ENCODE measurements at places on chromosomes 11 and 22. TPM values are rescaled to one million over a fixed set of nuclear protein-coding genes. Genes with fewer than 3 reads are reported as not detected.

DNA sequence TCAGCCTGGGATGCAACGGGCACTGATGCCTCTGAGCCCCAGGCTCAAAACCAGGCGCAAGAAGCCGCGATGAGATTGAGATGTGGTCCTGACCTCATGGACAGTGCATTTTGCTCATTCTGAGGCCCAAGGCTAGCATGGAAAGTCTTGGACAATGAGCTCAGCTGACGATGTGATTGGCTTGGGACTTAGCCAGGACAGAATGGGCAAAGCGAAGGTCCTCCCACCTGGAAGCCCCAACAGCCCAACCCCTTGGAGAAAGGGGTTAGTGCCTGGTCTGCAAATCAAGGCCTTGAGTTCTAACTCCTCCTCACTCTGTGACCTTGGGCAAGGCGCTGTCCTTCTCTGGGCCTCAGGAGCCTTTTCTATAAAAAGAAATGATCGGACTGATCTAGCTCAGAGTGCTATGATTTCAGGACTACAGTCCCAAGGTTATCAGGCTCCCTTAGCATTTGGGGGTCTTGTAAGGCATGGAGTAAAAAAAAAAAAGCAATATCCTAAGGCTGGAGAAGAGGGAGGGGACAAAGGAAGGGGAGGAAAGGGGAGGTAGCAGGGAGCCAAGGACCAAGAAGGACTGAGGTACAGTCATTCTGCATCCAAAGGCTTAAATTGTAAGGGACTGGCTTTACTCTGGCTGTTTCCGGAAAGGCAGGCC, 2.7 kb downstream of the SLC43A3 start:
- DNase-seq: peak; percentile 27
- peaks cover 33% of the 10 kb centered on the region for H3K36me3 ChIP-seq
- peak overlapping the region; percentile 11 for H3K4me3 ChIP-seq
- peaks cover 43% of the 10 kb centered on the region for H3K4me1 ChIP-seq
- H3K27ac ChIP-seq: peak overlapping the region; percentile 99
- H3K27me3 ChIP-seq: no peaks in the 10 kb centered on the region

DNA sequence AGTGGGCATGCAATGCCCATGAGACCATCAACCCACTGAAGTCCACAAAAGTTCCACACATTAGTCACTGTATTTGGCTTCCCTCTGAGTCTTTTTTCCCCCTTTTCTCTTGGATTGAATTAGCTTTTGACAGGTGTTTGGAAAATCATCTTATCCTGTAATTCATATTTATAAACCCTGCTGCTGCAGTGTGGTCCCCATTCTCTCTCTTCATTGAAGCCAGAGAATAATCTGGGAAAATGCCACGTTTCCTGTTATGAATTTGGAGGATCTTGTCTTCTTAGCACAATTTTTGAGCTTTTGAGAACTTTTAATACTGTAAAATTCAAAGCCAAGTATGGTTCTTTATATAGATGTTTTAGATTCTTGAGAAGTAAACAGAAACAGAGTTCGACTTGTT, 84.8 kb downstream of the UVRAG start:
- no peaks in the 10 kb centered on the region for H3K36me3 ChIP-seq
- H3K27ac ChIP-seq: no peak overlapping the region
- H3K4me3 ChIP-seq: no peak overlapping the region
- H3K4me1 ChIP-seq: peaks cover 2% of the 10 kb centered on the region

- no peak overlapping the region for H3K4me3 ChIP-seq
- no peaks in the 10 kb centered on the region for H3K27me3 ChIP-seq
- DNase-seq: peak; percentile 14
- no peaks in the 10 kb centered on the region for H3K4me1 ChIP-seq
- H3K36me3 ChIP-seq: peaks cover 47% of the 10 kb centered on the region
- no peak overlapping the region for H3K27ac ChIP-seq
These were observed 31.2 kb downstream of the KMT5B start for GRCh38 chr11:68181719-68182451.

- H3K4me1 ChIP-seq: no peaks in the 10 kb centered on the region
- DNase-seq: peak; percentile 1
- no peak overlapping the region for H3K4me3 ChIP-seq
- H3K27me3 ChIP-seq: no peaks in the 10 kb centered on the region
- H3K27ac ChIP-seq: no peak overlapping the region
These were observed 916.6 kb downstream of the LRRC4C start for GRCh38 chr11:40542821-40543220.

DNA sequence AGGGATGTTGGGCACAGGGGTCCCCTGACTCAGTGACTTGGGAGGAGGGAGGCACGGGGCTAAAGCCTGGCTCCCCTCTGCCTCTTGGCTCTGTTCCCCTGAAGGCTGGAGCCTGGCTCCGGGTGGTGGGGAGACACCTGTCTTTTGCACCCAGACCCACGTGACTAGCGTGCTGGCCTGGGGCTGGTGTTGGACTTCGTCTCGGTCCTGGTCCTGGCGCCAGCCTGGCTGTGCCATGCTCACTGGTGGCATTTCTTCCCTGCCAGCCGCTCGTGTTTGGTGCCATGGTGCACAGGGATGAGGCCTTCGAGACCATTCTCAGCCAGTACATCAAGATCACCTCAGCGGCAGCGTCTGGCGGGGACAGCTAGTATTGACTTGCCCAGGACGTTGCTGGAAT, 56.7 kb downstream of the GRAMD4 start:
- H3K27ac ChIP-seq: no peak overlapping the region
- DNase-seq: no peak
- H3K27me3 ChIP-seq: no peaks in the 10 kb centered on the region
- peaks cover 60% of the 10 kb centered on the region for H3K36me3 ChIP-seq
- no peak overlapping the region for H3K4me3 ChIP-seq

DNA sequence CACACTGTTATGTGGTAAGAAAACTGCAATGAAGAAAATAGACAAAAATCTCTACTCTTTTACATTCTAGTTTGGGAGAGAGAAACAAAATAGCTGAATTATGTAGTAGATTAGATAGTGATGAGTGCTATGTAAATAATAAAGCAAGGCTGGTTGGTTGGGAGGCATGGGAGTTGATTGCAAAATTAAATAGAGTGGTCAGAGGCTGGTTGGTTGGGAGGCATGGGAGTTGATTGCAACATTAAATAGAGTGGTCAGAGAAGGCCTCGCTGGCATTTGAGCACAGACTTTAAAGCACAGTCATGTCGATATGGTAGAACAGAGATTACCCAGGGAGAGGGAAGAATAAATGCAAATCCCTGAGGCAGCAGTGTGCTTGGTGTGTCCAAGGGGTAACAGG, 22.4 kb downstream of the SIK2 start:
- H3K4me1 ChIP-seq: no peaks in the 10 kb centered on the region
- peaks cover 15% of the 10 kb centered on the region for H3K36me3 ChIP-seq
- H3K27ac ChIP-seq: no peak overlapping the region
- no peak overlapping the region for H3K4me3 ChIP-seq
- H3K27me3 ChIP-seq: no peaks in the 10 kb centered on the region
- no peak for DNase-seq

- no peak for DNase-seq
- H3K27ac ChIP-seq: peak overlapping the region; percentile 99
- H3K27me3 ChIP-seq: no peaks in the 10 kb centered on the region
- peaks cover 7% of the 10 kb centered on the region for H3K4me1 ChIP-seq
- peaks cover 13% of the 10 kb centered on the region for H3K36me3 ChIP-seq
These were observed 866 bp downstream of the MED17 start for GRCh38 chr11:93784935-93785360.

- no peak overlapping the region for H3K27ac ChIP-seq
- peak; percentile 46 for DNase-seq
- H3K4me3 ChIP-seq: no peak overlapping the region
- peaks cover 3% of the 10 kb centered on the region for H3K36me3 ChIP-seq
- H3K4me1 ChIP-seq: peaks cover 14% of the 10 kb centered on the region
- no peaks in the 10 kb centered on the region for H3K27me3 ChIP-seq
These were observed 116.5 kb downstream of the ME3 start for GRCh38 chr11:86555866-86556265.

DNA sequence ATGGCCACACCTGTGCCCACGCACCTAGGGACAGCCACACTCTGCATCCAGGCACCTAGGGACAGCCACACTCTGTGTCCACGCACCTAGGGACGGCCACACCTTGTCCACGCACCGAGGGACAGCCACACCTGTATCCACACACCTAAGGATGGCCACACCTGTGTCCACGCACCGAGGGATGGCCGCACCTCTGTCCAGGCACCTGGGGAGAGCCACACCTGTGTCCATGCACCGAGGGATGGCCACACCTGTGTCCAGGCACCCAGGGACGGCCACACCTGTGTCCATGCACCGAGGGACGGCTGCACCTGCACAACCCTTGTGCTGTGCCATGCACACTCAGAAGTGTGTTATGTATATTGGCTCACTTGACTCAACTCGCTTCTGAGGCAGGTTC, 10.8 kb downstream of the OVOL1 start:
- H3K27me3 ChIP-seq: peaks cover 27% of the 10 kb centered on the region
- DNase-seq: no peak
- H3K36me3 ChIP-seq: no peaks in the 10 kb centered on the region
- no peak overlapping the region for H3K27ac ChIP-seq
- no peak overlapping the region for H3K4me3 ChIP-seq

GRCh38 chr22:31826443-31826842, 72.6 kb downstream of the DEPDC5 start:
- no peak for DNase-seq
- no peak overlapping the region for H3K27ac ChIP-seq
- H3K36me3 ChIP-seq: peaks cover 33% of the 10 kb centered on the region
- H3K4me3 ChIP-seq: no peak overlapping the region

- no peak overlapping the region for H3K27ac ChIP-seq
- H3K4me1 ChIP-seq: no peaks in the 10 kb centered on the region
- H3K27me3 ChIP-seq: no peaks in the 10 kb centered on the region
- no peak overlapping the region for H3K4me3 ChIP-seq
- H3K36me3 ChIP-seq: peaks cover 26% of the 10 kb centered on the region
These were observed 12.9 kb downstream of the IL17RA start for GRCh38 chr22:17097701-17098100.

Gene TSPAN32
- 2.7 TPM for total RNA-seq

Gene KRTAP5-10
- not detected for total RNA-seq

Gene OR56A4
- total RNA-seq: under 0.01 TPM

Gene KDM4E
- total RNA-seq: not detected

Gene KRTAP5-8
- not detected for total RNA-seq

Gene MFRP
- total RNA-seq: not detected
